Stimulated activated CD4-positive, alpha-beta T cell treated with anti-CD3 and anti-CD28 coated beads, Interleukin-1b, Interleukin-23, amount 100 ng/mL, for 1 hour (primary cell): ENCODE measurements at places on chromosomes 1 and 21.

- no peak for DNase-seq
Measured at GRCh38 chr1:175717610-175718540, 25.5 kb downstream of the TNR start.

- DNase-seq = no peak
Measured at GRCh38 chr1:58997060-58997411, 213.2 kb upstream of the JUN start.

GRCh38 chr1:209707308-209707707 lies 2.7 kb downstream of the HSD11B1 start:
- DNase-seq = no peak

GRCh38 chr1:245444945-245445344 lies 290.2 kb downstream of the KIF26B start:
- DNase-seq = no peak

GRCh38 chr1:232764458-232765251 lies 40.6 kb upstream of the MAP10 start:
- no peak for DNase-seq

GRCh38 chr1:121408354-121408753 lies 223.6 kb downstream of the SRGAP2C start:
- no peak for DNase-seq

DNA sequence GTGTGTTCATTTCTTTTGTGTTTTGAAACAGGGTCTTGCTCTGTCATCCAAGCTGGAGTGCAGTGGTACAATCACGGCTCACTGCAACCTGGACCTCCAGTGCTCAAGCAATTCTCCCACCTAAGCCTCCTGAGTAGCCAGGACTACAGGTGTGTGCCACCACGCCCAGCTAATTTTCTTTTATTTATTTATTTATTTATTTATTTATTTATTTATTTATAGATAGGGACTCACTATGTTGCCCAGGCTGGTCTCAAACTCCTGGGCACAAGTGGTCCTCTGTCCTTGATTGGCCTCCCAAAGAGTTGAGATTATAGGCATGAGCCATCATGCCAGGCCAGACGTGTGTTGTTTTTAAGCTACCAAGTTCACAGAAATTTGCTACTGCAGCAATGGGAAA lies 43.8 kb upstream of the TLR5 start:
- no peak for DNase-seq

DNA sequence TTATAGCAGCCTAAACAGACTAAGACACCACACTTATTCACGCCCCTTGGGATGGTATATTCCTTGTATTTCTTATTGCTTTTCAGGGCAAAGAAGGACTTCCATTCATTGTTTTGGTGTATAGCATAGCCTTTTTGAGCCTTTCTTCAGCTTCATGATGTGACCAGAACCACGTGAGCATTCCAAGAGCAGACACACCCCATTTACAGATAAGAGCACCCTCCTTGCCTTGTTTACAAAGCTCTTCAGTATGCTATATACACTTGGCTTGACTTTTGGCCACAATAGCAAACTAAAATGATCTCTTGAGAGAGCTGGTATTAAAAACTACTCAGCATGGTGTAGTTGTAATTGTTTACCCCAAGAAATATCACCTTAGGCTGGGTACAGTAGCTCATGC lies 78.7 kb downstream of the PIK3R3 start:
- DNase-seq = no peak

GRCh38 chr1:48572646-48573258 lies 100.7 kb upstream of the SPATA6 start:
- no peak for DNase-seq
